Anterior cingulate cortex (tissue), 58 donors: ENCODE measurements at places on chromosomes 1 and 21.

DNA sequence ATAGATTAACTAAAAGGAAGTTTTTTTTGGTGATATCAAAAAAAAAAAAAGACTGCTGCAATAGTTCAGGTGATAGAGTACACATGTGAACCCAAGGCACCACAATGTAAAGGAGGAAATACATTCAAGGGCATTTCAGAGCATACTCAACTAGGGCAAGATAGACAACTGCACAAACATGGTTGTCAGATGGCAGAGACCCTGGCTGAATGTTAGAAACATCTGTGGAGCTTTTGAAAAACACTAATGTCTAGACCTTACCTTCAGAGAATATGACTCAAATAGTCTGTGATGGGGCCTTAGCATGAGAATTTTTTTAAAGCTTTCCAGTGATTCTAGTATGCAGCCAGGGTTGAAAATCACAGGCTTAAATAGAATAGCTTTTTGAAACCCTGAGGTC, 173.6 kb downstream of the VAV3 start:
- DNase-seq: no peak

GRCh38 chr1:117537291-117537920, 68.4 kb upstream of the TENT5C start:
- DNase-seq: no peak

DNA sequence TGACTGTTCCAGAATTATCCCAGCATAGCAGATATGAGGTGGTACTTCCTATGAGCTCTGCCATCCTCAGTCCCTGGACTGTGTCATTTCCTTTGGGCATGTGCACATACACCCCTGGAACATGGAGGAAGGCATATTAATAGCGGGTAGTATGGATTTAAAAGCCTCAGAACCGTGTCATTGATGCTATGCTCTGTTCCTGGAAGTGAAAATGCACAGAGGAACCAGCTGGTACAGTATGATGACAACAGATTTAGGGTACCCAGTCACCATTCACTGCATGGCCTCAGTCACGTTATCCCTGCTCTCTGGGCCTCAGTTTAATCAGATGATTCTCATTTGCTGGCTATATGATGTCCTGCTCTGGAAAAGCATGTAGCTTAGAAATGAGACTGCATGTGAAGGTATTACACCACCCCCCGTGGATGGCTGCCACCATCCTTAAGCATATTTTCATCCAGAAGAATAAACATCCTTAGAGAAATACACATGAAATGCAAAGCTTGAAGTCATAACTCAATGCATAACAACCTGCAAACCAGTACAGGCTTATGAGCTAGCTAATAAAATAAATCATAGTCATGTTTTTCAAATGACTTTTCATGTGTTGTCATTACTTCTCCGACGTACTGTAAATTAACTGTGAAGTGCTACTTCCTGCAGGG, 37.8 kb downstream of the SETD4 start:
- no peak for DNase-seq

DNA sequence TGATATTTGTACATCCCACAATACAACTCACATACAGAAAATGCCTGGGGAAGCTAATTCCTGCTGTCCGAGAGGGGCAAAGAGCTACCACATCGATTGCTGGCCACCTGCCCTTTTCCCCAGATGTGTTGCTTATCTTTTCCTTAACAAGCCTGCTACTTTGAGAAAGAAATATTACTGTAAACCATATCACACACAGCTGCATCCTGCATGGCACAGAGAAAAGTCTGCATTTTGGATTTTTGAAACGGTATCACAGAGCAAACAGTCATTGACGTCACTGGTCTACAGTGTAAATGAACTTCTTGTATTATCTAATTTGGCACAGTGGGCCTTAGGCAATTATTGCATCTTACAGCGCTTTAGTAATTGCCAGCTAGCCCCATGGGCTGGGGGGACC, 164.7 kb downstream of the CLIC6 start:
- DNase-seq: no peak

DNA sequence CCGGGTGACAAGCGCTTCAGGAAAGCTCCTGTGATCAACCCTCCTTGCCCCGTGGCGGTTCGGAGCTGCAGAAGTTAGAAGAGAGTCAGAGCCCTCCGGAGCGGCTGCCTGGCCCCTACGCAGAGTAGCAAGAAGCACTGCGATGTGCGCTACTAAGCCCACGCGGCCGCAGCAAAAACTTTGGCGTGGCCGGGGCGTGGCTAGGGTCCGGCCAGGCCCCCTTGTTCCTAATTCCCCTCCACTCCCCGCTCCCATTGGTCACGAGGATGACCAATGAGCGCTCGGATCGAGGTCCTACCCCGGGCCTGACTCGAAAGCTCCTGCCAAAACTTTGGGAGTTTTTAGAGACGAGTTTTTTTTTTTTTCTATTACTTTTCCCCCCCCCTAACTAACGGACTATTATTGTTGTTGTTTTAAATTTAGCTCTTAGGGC, at the start of gene HLX:
Gene HLX, plus strand, starts transcription at position 368 of the 433 bp plus-strand sequence. CDS start 415 bp downstream, outside the sequence.
- DNase-seq: no peak

DNA sequence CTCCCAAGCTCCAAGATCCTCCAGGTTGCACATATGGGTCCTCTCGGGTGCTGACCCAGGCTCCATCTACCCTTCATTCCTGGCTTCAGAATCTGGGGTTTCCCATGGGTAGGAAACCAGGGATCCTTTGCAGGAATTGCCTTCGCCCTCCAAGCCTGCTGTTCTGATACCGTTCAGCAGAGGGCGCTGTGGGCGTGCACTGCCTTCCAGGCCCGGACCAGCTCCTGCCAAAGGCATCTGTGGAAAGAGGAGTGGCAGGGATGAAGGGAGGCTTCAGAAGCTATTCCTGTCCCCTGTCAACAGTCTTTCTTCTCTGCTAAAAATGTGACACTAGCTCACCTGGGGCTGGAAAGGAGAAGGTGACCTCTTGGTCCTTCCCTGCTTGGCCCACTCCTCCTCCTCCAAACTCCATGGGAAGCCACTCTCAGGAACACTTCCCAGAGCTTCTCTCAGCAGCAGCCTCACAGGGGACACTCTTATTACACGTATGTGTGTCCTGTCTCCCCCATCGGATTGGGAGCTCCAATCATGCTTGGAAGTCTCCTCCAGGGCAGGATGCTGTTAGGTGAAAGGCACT, 71.2 kb downstream of the VWA5B1 start:
- DNase-seq: peak; percentile 68

GRCh38 chr1:221430152-221430960, 311.5 kb downstream of the DUSP10 start:
- DNase-seq: no peak

- DNase-seq: no peak
Observed at GRCh38 chr1:104648269-104648691, 898.6 kb downstream of the AMY1C start.

GRCh38 chr21:41611966-41612606, 104.1 kb upstream of the TMPRSS2 start:
- DNase-seq: no peak

DNA sequence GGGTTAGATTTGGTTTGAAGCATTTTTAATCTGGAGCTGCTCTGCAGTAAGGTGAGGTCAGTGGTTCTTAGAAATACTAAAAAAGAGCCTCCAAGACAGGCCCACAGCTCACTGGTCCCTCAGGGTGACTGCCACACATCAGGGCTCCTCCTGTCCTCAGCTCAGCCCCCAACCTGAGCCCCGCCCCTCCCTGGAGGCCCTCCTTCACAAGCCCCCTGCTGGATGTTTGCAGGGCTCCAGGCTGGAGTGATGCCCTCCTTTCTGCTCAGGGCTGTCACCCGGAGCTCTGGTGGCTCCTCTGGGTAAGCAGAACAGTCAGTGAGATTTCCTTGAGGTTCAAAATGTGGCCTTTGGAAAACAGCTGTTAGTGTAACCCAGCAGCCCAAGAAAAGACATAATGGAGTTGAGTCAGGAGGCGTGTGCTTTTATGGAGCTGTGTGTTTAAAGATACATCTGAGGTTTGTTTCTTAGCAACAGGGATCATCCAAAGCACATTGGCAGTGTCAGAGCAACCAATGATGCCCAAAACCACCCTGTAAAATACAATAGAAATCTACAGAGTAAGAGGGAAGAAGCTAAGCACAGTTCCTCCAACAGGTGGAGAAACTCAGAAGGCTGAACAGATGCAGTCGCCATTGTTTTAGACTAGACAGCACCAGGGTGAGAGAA, 21.4 kb downstream of the STUM start:
- no peak for DNase-seq

DNA sequence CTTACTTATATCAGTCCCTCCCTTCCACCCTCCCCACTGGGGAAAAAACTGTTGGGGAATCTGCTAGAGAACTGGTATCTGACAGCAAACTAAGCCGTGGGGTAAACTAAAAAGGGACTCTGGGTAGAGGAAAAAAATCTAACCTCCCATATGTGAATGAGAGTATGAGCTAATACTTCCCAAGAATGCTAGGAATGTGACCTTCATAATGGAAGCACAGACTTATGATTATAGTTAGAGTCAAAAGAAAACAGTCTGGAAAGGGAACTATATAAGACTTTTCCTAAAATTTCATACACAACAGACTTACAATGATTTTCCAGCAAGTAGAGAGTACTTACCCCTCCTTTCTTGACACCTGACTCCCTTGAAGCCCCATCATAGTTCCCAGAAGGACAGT, 23.0 kb upstream of the RBBP5 start:
- DNase-seq: no peak

GRCh38 chr1:13699510-13699909, 478 bp upstream of the PRDM2 start:
- no peak for DNase-seq

- peak; percentile 75 for DNase-seq
Observed at GRCh38 chr1:87131809-87132283, 196.8 kb upstream of the LMO4 start.

DNA sequence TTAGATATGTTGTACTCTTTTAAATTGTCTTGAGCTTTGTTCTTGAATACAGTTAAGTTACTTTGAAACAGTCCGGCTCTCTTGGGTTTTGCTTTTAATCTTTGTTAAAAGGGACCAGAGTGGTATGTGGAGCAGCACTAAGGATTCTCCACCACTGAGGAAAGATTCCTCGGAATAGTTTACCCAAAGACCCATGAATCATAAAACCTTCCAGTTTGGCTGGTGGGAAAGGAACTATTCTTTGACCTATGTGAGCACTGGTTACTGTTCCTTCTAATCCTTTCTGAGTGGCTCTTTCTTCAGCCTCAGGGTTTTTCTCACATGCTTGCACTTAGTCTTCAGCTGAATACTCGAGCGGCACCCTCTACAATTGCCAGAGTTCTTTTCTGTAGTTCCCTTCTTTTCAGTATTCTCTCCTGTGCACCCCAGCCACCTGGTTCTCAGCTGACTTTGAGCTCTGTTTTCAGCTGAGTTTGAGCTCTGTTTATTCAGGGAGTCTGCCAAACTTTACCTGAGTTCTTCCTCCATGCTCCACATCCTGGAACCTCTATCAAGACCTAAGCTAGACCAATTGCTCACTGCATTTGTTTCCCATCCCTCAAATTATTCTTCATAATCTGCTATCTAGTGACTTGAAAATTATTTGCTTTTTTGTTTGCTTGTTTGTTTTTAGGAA, 253.8 kb upstream of the PLXNA2 start:
- DNase-seq: no peak

DNA sequence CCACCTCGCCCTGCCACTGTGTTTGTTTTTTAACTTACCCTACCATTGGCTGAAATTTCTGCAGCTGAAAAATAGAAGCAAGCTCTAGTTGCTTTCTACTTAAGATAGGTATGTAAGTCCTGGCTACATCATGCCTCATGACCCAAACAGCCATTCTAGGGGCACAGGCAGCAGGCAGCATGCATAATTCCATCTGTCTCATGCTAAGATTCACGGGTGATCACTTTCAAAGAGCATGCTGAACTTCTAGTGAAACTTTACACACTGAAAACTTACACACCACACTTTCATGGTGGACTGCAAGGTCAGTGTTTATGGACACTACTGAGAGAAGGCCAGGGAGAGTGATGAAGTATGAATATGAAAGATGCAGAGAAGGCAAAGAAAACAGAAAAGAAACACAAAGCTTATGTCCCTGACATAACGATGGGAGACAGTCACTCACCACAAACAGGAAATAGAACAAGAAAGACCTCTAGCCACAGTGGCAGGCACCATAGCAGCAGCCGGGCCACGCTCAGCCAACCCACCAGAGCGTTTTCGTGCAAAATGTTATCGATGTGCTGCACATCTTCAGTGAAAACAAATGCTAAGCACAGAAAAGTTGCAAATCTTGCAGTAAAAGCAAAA, 102.3 kb upstream of the TIAM1 start:
- DNase-seq: no peak

GRCh38 chr21:45525153-45525909, 16.9 kb downstream of the SLC19A1 start:
- no peak for DNase-seq

GRCh38 chr1:235960809-235961208, 94.1 kb upstream of the LYST start:
- DNase-seq: no peak

DNA sequence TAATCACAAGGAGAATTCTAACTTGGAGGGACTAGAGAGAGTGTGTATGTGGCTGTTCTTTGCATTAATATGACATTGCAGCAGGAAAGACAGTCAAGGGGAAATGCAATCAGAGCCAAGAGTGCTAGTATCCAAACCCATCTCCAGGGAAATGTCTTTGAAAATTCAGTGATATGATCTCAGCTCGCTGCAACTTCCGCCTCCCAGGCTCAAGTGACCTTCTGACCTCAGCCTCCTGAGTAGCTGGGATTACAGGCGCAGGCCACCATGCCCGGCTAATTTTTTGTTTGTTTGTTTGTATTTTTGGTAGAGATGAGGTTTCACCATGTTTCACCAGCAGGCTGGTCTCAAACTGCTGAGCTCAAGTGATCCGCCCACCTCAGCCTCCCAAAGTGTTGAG, 16.3 kb downstream of the VASH2 start:
- DNase-seq: no peak
